RWPE1 (cell line): ENCODE measurements at places on chromosomes 6 and 20.

DNA sequence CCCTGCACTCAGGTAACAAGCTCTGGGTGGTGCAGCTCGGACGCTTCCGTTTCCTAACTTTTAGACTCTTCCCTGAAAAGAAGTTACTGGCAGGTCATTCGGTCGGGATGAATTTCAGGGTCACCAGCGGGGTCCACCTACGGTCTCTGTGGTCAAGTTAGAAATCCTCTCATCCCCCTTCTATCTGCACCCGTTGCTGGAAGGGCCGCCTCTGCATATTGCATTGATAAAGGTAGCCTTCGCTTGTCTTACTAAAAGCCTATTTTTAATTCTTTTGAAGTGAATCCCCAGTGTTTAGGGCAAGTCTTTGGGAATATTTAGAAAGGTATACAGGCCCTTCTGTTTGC lies 47.3 kb downstream of the LRRN4 start:
- no peak for DNase-seq

DNA sequence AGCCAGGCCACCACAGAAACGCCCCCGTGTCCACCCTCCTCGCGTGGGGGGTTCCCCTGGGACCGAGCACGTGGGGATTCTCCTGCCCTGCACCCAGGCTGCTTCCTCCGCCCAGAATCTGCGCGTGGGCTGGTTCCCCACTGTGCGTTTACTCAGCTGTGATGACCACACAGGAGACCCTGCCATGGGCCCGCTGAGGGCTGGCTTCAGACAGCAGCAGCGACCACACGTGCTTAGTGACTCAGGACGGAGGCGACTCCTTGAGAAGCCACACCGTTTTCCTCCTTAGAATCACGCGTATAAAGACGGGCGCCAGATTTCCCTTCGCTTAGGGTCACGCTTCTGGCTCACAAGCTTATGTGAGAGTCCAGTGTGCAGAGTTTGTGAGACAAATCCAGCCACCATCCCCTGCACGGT lies 63.9 kb upstream of the PDE10A start:
- no peak for DNase-seq

DNA sequence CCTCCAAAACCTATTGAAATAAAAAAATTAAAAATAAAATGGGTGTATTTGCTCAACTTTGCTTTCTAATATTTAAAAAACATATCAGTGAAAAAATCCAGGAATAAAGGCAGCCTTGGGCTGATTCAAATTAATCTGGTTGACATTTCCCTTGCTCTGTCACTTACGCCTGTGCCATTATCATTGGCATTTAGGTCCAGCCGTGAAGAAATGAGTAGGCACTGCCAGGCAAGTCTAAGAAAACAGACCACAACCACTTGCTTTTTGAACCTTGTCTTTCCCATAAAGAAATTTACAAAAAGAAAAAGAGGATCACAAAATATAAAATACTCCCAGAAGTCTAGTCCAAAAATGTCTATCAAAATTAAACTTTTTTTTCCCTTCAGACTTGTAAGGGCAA lies 59.2 kb upstream of the HBS1L start:
- no peak for DNase-seq

GRCh38 chr20:53042521-53042920 lies 70.4 kb downstream of the TSHZ2 start:
- no peak for DNase-seq

- DNase-seq, result peak; percentile 84
These were observed 35.3 kb upstream of the GFOD1 start for GRCh38 chr6:13522656-13523055.

DNA sequence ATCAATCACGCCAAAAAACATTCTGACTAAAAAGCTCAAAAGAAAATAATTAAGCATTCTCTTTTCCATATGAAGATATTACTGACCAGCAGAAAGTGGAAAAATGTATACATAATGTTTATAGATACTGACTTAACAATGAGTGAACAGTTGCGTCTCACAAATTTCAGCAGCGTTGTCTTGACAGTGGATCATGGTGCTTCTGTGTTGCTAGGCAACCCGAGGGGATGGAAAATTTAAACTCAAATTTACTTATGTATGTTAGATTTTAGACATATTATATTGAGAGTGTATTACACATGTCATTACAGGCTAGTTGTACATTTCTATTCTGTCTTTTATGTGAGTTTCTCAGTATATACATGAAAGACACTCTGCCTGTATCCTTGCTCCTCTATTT lies 110.2 kb downstream of the LAMA2 start:
- no peak for DNase-seq

GRCh38 chr6:105774247-105774646 lies 311.9 kb upstream of the PRDM1 start:
- DNase-seq, result no peak

GRCh38 chr6:41551086-41551700 lies 5.0 kb downstream of the FOXP4 start:
- DNase-seq, result no peak

DNA sequence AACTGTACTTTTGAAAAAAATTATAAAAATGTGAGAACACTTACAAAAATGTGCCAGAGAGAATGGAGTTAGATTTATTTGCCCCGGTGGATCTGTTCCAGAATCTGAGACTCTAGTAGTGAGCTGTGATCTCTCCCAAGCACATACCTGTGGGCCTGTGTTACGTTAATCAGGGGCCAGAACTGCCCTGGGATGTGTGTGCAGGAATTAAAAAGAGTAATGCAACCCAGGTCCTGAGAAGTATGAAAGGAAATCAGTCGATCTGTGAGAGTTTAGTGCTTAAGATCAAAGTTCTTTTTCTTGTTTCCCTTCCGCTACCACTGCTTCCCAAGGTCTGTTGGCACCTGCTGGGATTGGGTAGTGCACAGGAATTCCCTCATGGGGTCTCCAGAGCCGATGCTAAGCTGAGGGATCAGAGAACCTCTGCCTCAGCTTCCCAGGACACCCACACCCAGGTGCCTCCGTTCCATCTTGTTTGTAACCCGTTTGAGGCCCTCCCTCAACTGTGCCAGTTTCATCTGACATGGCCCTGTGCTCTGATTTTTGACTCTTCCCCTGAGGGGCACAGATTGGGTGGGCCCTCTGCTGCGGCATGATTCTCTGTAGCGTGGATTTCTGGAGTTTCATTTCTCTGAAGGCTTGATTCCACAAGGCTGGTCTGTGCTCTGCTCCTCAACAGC lies 87.7 kb downstream of the RREB1 start:
- no peak for DNase-seq

DNA sequence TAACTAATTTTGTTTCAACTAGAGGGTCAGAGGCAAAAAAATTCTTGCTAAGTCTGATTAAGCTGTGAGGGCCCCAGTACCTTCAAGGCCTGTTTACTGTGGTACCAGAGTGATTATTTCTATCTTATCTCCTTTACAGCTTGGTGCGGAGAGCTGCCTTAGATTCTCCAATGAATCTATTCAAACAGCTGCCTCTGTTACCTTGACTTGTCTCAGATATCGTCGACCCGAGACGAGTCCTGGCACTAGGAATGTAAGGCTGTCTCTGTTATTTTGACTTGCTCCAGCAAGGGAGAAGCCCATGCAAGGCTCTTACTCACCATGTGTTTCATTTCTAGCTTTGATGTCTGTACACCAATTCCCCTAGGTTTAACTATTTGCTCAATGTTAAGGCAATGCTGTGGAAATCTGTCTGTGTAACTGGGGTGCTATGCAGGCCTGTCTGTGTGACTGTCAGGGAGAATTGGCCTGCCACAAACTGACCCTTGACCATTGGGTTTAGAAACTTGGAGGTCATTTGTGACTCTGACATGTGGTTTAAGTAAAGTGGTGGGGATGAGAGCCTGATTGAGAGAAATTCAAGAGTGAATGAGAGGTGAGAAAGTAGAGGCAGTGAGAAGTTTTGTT lies 10.4 kb upstream of the FKBPL start:
- no peak for DNase-seq

GRCh38 chr20:8132484-8133309 lies 631 bp downstream of the PLCB1 start:
- DNase-seq, result no peak
